SW 1271 (cell line): ENCODE measurements at places on chromosomes 11 and 22.
A peak's percentile ranks its signal among the peaks of the same experiment; 100 is the strongest.

DNA sequence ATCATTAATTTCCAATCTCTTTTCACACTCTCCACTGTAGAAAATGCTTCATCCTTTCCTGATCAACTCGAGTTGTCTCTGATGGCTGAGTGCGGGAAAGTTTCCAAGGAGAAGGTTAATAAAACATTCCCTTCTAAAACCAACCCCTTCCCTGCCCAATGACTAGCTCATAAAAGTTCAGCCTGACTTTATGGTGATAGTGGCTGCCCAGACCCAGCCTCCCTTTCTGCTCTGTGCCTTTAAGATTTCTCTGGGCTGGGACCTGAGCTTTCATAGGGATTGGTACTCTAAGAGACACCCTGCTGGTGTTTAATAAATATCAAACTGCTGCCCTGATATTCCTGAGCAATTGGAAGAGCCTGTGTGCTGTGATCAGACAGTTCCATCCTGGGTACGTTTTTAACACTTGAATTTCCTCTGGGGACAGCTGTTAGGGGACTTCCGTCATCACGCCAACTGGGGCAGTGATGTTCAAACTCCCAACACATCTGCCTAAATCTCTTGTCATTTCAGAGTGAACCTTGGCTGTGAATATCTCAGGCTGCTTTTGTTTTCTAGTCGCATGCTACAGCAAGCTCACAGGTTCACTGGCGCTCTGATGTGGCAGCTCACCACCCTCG, 195.0 kb upstream of the KIRREL3 start:
- no peak for DNase-seq

DNA sequence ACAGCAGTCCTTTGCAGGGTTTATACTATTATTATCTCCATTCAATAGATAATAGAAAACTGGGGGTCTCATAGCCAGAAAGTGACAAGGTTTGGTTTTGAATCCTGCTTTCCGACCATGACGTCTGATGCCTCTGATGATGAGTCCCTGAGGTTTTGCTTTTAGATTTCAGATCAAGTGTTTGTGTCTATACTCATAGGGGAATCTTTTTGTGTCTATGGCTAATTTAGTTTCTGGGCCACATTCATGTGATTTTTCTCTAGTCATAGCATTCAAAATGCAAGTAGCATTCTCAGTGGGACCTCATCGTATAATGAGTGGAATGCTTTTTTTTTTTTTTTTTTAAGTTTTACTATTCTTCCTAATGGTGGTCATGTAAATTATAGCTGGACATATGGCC, 72.9 kb downstream of the TNRC6B start:
- DNase-seq, result no peak

DNA sequence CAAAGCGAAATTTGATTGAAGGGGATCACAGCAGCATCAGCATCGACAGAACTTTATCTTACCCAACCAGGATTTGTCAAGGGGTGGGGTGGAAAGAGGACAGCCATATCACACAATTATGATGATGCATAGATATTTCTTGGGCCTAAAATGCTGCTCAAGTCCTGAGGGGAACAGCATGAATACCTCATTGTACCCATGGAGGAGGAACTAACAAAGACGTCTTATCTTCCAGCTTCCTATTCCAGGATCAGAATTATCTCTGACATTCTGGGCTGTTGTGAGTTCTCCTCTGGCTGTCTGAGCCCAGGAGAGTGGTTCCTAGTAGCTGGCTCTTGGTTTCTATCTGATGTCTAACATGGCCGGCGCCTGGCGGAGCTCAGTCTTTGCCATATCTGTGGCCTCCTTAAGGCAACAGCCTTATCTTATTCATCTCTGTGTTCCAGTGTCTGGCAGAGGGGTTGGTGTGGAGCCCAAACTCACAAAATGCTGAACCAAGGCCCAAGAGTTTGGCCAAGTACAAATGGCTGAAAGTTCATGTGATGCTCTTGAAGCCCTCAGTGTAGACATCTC, 68.2 kb upstream of the TIMP3 start:
- no peak for DNase-seq

DNA sequence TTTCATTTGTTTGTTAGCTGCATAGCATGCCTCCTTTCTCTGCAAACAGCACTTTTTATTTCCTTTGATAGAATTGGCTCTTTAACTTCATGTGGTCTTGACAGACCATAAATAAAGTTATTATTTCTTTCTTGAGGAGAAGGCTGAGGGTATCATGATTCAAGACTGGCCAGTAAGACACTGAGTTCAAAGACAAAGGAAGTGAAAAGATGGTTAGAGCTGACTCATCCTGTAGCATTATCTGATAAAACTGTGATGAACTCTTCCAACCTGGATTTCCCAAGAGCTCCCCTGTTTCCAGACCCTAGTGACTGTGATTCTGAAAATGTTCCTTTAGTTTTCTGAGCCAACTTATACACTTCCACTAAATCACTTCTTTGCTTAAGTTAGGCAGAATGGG, 179.3 kb upstream of the FAT3 start:
- DNase-seq, result no peak

DNA sequence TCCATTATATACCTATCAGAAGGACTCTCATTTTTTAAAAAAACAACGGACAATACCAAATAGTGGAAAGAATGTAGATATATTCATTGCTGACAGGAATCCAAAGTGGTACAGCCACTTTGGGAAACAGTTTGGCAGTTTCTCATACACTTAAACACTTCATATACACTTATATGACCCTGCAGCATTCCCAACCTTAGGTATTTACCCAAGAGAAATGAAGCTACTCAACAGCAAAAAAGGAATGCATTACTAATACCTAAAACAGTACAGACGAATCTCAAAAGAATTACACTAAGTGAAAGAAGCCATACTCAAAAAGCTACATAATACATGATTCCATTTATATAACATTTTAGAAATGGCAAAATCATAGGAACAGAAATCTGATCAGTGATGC, 51.5 kb downstream of the RBFOX2 start:
- no peak for DNase-seq

DNA sequence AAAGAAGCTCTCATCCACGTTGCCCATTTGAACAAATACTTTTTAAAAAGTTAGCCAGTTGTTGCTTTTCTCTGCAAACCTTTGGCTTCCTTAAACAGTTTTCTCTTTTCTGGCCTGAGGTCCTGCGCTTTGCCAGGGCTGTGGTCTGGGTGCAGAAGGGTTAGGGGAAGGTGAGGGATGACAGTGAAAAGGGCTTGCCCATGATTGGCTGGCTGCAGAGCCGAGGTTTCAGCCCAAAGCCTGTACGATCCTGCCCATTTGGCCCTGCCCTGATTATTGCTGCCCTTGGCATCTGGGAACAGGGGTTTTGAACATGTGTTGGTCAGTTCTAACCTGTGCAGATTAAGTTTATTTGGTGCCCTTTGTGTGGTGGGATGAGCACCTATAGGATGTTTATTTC, 1.5 kb downstream of the INCENP start:
- no peak for DNase-seq

DNA sequence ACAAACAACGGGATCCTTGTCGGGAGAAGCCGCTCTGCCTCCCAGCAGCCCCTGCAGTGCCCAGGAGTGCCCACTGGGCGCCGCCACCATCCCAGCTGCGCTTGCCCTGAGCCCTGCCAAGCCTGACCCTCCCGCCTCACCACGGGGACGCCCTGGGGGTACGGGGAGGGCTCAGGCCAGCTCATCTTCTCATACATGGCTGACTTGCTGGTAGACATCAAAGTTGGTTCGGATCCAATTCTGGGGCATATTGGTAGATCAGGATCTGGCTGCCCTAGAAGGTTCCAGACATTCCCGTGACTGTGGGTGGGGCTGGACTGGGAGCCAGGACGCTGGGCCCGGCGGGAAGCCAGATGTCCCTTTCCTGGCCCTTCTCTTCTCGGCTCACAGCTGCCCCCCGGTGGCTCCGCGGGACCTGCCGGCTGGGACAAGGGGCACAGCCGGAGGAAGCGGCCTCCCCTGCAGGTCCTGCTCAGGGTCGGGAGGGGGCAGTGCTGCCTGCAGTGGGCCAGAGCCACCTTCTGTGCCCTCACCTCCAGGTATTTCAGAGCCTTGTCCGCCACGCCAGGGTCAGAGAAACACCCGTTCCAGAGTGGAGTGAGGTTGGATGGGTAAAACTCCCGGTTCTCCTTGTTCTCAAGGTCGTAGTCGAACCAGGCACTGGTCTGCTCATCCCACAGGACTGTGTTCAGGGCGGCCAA, 10.6 kb upstream of the TREH start:
- peak; percentile 90 for DNase-seq
